Temporal lobe (tissue), 4 donors: ENCODE measurements at places on chromosomes 11 and 22. TPM values are rescaled to one million over a fixed set of nuclear protein-coding genes. Genes with fewer than 3 reads are reported as not detected.

SLC43A3 gene
- total RNA-seq = 6.1 TPM

SERGEF gene
- 41.1 TPM for total RNA-seq

SERHL2 gene
- total RNA-seq = 3.0 TPM

TNNT3 gene
- total RNA-seq = not detected

PRAME gene
- total RNA-seq = not detected

OR52E6 gene
- total RNA-seq = not detected

CCDC15 gene
- total RNA-seq = 2.7 TPM

FGF4 gene
- total RNA-seq = not detected

UBQLNL gene
- under 0.01 TPM for total RNA-seq

OR51B4 gene
- total RNA-seq = not detected

B4GAT1 gene
- total RNA-seq = 56.3 TPM

NOX4 gene
- 6.9 TPM for total RNA-seq

KCTD14 gene
- 1.5 TPM for total RNA-seq

HIC2 gene
- total RNA-seq = 6.1 TPM

NCAM1 gene
- total RNA-seq = 514 TPM

ACTN3 gene
- not detected for total RNA-seq

NELL1 gene
- total RNA-seq = 36.6 TPM

MTMR3 gene
- total RNA-seq = 59.3 TPM

OR4D5 gene
- total RNA-seq = not detected

ARHGEF17 gene
- total RNA-seq = 17.9 TPM

OR8D2 gene
- total RNA-seq = not detected
